ELR (cell line): ENCODE measurements at places on chromosomes 13 and 19.

DNA sequence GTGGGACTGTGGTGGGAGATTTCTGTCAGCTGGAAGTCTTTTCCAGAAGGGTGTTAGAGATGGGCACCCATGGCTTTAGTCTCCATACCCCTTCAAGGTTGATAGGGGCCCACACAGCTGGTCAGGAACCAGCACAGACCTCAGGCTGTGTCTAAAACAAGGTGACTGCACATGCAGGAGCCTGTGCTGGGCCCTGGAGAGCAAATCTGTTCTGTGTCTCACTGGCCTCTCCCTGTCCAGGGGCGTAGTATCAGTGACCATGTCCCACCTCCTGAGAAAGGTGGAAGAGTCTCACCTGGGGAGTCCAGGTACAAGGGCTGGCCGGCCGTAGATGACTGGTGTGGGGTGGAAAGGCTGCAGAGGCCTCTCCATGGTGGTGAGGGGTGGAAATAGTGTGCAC is 19.4 kb downstream of the ZNF175 start:
- no peak for DNase-seq

DNA sequence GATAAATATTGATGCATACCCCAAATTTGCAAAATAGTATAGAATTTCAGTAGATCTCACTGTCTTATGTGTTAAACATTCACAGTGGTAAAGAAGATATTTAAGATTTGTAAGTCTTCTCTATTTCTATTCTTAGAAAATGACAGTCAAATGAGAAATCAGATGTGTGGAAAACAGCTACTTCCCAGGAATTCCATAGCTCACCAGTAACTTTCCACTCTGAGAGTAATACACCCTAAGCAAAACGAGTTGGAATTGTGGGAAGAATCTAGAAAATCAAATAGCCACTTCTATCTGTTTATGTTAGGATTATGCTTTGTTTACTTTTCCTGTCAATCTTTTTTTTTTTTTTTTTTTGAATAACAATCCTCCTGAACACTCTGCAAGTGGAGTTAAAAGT is 69.1 kb downstream of the FLT1 start:
- DNase-seq = no peak

DNA sequence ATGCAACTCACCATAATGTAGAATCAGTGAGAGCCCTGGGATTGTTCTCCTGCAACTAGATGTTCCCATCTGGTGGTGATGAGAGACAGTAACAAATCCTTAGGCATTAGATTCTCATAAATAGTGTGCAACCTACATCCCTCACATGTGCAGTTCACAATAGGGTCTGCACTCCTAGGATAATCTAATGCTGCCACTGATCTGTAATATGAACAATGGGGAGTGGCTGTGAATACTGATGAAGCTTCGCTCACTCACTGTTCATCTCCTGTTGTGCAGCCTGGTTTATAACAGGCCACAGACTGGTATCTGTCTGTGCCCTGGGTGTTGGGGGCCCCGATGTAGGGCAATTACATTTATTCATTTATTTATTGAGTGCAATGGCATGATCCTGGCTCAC is 86.9 kb downstream of the ZNF254 start:
- DNase-seq = no peak

- no peak for DNase-seq
Measured at GRCh38 chr13:42548731-42549551, 25.0 kb upstream of the TNFSF11 start.

GRCh38 chr13:20331419-20331818 is 99.3 kb upstream of the GJB6 start:
- DNase-seq = no peak

- peak; percentile 38 for DNase-seq
Measured at GRCh38 chr13:97627566-97627965, 193.6 kb downstream of the RAP2A start.

DNA sequence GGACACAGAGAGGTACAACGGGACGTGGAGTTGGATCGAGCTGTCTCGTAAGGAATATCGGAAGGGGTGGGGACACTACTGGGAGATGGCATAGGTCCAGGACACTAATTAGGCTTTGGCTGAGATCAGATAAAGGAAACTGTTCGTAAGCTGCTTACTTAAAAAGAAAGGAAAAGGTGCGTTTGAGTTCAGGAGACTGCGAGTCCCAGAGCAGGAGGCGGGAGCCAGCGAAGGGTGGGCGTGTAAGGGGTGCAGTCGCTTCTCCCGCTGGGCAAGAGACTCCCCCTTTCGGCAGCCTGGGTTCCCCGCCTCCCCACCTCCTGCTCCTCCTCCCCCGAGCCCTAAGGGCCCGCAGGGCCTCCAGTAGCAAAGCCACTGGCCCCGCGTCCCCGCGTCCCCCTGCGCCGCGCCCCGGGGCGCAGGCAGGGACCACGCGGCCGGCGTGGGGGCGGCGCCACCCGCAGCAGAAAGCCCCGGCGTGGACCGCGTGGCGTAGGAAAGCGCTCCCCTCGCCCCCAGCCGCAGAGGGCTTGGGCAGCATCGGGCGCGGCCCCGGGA is 547 bp downstream of the ABCC4 start:
- DNase-seq = peak; percentile 76

GRCh38 chr19:7216373-7216902 is 77.8 kb downstream of the INSR start:
- no peak for DNase-seq

GRCh38 chr19:35350591-35350990 is 2.9 kb downstream of the FFAR1 start:
- DNase-seq = no peak

- DNase-seq = no peak
Measured at GRCh38 chr13:48644141-48644540, 9.6 kb upstream of the CYSLTR2 start.

DNA sequence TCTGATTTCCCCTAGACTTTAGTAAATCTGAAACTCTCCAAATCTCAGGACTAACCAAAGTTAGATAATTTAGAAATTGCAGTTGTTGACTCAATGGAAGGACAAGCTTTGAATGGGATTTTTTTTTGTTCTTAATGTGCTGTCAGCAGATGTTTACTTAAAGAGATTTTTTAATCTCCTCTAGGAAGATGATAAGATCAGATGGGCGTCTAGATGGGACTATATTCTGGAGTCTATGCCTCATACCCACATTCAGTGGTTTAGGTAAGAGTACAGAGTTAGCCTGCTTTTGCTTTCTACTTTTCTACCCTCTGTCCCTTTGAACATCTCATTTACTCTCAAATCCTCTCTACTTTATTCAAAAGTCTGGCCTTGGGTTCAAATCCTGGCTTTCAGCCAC is 39.3 kb downstream of the TM9SF2 start:
- no peak for DNase-seq

DNA sequence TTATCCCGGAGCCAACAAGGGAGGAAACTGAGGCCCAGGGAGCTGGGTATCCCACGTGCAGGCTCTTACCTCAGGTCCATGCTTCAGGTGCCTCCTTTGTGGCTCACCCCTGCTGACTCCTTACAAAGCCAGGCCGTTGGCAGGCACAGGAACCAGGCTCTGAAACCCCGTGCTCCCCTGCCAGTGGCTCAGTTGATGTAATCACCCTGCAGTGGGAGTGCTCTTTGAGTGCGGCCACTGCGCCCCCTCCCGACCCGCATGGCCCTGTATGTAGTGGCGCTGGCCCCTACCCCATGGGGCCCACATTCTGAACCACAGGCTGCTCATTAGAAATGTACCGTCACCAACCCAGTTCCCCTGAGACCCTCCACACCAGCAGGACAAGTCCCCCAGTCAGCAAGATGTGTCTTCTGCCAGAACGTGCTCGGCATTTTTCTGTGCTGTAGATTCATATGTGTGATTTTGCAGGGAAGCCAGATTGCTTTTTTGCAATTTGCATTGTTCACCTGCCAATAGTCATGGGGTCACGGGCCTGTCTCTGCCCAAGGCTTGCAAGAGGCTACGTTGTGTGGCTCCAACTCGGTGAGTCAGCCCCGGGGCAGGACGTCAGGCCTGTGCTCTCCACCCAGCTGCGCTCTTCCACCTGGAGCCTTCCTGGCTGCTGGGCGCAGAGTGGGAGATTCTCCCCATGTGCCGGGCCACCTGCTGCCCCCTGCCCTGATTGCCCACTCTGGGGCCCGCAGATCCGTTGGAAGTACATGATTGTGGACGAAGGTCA is 60.3 kb downstream of the SMARCA4 start:
- DNase-seq = no peak

GRCh38 chr13:71877256-71877653 is 10.3 kb upstream of the DACH1 start:
- no peak for DNase-seq

DNA sequence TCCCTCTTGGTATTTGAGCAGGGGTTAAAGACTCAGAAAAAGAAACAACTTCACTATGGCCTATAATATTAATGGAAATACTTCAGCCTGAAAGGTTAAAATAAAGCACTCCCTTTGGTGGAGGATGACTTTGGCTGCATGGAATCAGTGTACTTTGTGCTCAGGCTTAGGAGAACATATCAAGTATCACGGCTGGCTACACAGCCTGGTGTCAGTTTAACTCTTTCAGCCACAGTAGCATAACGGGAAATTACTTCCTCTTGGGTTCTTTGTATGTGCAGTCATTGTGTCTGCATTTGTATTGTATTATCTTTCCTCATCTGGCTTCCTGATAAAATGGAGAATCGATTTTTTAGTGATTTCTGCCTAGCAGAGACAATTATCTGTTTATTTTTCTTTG is 239.0 kb downstream of the GGACT start:
- no peak for DNase-seq

DNA sequence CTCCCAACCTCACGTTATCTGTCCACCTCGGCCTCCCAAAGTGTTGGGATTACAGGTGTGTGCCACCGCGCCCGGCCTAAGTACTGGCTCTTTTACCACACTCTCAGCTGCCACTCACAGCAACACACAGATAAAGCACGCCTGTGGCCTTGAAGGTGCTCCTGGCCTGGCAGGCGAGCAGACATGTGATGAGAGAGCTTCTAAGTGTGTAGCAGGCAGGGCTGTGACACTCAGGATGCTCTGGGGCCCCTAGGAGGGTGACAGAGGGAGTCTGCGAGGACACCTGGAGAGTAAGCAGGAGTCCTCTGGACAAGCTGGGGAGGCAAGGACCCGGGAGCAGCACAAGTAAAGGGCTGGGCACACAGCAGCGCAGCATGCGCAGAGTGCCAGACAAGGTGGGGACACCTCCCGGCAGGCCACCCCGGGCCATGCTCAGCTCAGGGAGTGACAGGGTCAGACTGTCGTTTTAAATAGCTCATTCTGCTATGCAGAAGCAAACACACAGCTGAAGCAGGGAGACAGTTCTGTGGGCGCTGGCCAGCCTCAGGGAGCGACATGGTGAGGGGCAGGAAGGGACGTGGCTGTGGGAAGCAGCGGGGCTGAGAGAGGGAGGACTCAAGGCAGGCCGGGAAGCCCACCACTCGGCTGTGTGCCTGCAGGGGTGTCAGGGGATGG is 26.5 kb downstream of the MED26 start:
- no peak for DNase-seq

GRCh38 chr13:23922005-23922932 is 25.0 kb upstream of the C1QTNF9B start:
- DNase-seq = peak; percentile 27

DNA sequence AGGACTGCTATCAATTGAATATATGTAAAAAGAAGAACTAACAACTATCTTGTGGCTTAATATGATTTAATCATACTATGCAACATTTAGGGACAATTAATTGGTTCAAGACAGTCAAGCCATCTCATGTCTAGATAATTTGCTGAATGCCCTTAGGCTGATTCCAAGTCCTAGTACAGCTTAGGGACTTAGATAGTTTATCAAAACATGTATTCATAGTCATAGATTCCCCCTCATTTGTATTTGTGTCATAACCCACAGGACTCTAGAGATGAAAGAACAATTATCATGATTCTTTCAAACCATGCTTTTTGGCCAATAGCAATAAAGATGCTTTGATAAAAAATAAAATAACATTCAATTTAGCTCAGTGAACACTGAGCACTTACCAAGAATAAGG is 607.6 kb downstream of the SLITRK1 start:
- DNase-seq = no peak

- no peak for DNase-seq
Measured at GRCh38 chr19:2750808-2751437, 11.1 kb upstream of the SLC39A3 start.

GRCh38 chr13:99949679-99950413 is 21.7 kb downstream of the ZIC5 start:
- DNase-seq = no peak

DNA sequence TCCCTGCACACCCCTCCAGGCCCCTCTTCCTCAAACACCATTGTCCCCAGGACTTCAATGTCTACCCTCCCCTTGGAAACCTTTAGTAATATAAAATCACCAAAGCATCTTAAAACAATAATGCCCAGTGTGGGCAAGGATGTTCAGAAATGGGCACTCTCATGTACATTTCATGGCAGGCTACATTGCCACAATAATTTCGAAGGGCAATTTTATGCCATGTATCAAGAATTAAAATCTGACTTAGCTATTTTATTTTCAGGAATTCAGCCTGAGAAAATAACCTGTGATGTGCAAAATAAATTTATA is 35.8 kb upstream of the IGSF23 start:
- DNase-seq = no peak

DNA sequence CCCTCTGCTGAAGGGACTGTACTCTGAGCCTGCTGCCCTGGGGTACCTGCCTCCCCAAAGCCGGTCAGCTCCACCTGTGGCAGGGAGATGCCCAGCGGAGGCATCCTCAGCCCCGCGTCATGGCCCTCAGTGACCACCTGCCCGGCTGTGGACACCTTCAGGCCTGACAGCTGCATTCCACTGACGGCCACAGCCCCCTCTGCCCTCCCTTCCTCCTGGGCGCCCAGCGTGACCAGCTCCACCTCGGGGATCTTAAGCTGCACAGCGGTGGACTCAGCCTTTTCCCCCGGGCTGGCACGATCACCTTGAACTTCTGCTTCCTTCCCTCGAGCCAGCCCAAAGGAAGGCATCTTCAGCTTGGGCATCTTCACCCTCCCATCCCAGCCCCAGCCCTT is 4.8 kb upstream of the HIPK4 start:
- no peak for DNase-seq

DNA sequence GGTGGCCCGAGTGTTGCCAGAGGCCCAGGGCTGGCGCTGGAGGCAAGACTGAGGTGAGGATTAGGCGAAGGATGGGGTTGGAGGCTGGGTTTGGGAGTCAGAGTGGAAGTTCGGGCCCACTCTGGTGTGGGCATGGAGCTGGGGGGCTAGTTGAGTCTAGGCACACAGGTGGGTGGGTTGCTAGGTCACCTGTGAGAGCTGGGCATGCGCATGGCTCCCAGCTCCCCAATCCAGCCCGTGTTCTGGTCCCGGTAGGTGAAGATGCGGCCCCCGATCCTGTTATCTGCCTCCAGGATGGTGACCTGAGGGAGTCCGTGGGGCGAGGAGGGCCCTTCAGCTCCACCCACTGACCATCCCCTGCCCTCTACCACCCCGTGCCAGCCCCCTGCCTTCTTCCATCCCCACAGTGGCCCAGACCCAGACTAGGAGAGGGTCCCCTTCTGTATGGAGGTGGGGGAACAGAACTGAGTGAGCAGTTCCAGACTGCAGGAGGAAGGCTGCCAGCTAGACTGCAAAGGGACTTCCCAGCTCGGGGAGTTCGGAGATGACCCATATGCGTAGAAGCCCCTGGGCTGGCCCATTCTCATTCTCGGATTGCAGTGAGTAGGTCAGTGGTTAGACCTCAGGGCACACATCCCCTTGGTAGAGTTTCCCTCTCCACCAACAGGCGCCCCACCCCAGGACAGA is 1.7 kb downstream of the IL4I1 start:
- no peak for DNase-seq
